Activated CD4-positive, alpha-beta memory T cell treated with anti-CD3 and anti-CD28 coated beads for 36 hours (primary cell): ENCODE measurements at places on chromosomes 16 and 17.

DNA sequence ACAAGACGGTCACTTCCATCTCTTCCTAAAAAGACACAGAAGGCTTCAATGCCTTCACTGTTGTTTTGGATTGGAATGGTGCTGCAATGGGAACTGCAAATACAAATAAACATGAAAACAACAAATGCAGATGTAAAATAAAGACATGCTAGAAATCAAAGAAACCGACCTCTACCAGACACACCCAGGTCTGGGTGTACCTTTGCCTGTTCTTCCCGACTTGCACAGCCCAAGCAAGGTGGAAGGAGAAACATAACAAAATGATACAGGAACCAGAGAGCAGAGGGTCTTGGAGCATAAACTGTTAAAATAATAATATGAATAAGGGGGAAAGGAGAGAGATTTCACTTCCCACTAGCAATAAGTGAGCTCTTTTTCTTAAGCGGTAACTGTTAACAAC is 17.3 kb downstream of the RFFL start:
- DNase-seq, result no peak

- DNase-seq, result no peak
These were observed 126.9 kb downstream of the SPACA3 start for GRCh38 chr17:33118391-33119075.

- no peak for DNase-seq
These were observed 117.7 kb downstream of the HS3ST3A1 start for GRCh38 chr17:13484020-13484419.

DNA sequence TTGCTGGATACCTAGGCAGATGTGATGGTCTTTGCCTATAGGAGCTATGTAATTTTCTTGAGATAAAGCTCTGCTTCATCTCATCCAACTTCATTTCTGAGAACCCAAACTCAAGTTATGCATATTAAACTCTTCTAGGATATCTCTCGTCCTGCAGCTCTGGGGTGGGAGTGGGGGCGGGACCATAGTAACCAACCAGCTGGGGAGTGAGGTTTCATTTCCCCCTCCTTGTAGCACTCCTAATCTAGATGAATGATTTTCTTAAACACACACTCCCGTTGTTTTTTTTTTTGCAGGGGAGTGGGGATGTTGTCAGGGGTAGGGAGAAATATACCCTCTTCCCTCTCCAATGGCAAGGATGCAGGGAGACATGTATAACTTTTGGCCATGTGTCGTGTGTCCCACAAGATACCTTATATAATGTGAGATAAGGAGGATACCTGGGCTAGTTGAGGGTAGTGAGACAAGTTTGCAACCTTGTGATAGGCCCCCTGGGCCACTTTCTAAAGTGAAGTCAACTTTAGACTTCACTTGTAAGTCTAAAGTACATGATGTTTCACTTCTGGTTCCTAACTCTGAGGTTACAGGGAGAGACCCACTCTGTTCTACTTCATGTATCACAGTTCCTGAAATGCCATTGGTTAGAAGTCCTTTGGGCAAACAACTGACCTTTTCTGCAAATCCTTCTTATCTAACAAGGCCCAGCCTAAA is 10.5 kb upstream of the HEATR6 start:
- DNase-seq, result no peak

DNA sequence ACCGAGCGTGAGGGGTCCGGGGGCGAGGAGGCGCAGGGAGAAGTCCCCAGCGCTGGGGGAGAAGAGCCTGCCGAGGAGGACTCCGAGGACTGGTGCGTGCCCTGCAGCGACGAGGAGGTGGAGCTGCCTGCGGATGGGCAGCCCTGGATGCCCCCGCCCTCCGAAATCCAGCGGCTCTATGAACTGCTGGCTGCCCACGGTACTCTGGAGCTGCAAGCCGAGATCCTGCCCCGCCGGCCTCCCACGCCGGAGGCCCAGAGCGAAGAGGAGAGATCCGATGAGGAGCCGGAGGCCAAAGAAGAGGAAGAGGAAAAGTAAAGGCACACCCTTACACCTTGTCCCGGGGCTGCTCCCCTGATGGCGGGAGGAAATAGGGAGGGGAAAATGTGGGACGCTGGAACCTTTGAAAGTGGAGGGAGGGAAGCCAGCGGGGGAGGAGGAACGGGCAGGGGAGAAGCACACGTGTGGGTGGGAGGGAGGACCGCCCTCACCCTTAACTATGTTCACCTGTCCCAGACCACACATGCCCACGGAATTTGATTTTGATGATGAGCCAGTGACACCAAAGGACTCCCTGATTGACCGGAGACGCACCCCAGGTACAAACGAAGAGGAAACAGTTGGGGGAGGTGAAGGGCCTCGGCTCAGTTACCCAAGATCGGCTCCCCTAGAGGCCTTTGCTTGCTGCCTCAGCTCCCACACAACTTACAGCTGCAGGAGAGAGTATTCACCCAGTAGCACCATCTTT is 916 bp downstream of the PAGR1 start:
- peak; percentile 83 for DNase-seq

- peak; percentile 6 for DNase-seq
These were observed 2.0 kb downstream of the CD300LB start for GRCh38 chr17:74529243-74529642.

DNA sequence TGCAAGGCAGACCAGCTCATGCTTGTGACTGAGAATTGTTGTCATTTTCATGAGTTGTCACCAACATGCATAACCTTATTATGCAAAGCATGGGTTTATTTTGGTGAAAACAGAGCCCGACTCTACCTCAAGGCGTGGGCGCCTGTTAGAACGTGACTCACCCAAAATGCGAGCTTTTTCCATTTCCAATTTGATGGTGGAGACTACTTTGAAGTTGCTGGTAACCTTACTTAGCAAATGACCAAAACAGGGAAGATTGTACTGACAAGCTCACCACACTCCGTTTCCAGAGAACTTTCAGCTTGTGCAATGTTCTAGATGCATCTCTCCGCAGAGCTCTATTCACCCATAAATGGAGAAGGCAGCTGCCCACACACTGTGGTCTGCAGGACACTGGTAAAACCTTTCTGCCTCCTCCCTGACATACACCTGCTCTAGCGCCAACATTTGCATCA is 284.5 kb downstream of the MAF start:
- peak; percentile 92 for DNase-seq

DNA sequence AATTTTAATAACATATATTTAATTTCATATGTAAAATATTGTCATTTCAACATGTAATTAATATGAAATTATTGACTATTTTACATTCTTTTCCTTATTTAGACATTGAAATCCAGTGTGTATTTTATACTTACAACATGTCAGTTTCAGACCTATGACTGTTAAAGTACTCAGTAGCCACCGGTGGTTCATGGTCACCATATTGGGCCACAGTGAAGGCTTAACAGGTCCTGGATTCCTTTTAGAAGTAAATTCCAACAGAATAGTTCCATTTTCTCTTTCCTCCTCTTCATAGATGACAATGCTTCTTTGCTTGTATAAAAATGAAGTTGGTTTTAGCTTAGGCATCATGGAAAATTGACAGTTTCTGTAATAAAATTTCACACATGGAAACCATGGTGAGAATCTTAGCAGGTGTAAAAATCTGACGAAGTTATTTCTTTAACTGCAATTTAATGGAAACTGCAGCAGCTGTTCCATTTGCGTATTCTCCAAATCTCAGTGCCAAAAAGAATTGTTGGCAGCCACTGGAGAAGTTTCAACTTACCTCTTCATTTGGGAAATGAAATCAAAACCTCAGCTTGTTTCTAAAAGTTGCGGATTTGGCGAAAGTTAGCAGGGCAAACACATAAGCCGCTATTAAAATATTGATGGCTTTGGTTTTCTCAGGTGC is 231.1 kb downstream of the CDH13 start:
- DNase-seq, result no peak

DNA sequence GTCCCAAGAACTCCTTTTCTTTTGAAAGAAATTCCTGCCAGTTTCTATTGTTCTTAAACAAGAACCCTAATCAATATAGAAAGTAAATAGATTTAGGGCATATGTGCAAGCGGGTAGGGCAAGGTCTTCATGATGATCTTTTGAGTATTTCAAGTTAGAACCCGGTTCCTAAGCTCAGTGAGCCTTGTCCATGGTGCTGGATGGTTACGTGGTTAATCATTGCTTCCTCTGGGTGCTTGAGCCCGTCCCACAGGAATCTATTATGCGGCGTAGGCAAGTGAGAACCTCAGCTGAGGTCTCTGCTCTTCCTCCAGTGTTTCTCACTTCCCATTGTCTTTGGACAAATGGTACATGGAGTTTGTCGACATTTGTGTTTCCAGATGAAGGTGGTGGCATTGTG is 580.8 kb upstream of the EEF2KMT start:
- no peak for DNase-seq

DNA sequence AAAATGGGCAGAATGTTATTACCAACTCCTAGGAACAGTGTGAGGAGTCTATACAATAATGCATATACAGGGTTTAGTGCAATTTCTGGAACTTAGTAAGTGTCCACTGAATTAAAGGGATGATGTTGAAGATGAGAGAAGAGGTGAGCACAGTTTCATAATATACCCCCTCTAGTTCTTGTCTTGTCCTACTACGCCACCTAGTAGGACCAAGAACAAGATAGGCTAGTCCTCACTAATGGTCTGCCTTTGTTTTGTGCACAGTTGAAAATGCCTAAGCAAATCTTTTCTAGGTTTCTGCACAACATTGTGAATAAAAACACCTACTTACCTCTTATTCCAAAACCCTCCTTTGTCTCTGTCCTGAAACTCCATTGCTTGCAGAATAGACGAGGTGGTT is 670.2 kb downstream of the CDH8 start:
- DNase-seq, result no peak

DNA sequence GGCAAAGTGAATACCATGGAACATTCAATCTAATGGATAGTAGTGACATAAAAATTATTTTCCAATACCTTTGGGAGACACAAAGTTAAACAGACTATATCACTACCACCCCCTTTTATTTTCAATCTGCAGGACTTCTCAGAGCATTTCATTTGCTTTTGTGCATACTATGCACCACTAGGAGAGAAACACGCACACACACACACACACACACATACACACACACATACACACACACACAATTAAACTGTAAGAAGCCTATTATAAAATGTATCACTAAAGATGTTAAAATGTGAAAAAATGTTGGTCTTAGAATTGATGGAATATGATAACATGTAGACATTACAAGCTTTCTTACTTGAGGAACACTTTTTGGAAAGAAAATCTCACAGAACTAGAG is 331.4 kb downstream of the CA10 start:
- no peak for DNase-seq

DNA sequence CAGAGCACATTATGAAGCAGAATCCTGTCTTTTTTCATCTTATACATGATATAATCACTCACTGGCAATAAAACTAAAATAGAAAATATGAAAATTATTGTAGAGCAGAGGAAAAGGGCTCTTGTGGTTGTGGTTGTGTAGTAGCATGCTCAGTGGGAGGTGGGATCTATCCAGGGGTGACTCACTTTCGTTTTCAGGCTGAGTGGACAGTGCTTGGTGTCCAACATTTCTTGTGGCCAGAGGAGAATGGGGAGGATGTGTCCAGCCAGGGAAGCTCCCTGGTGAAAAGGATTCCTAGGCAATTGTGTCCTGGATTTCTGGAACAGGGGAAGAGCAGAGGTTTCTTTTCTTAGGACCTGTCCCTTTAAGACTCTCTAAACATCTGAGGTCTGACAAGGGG is 31.9 kb upstream of the CPHXL start:
- DNase-seq, result peak; percentile 16

GRCh38 chr17:75487351-75488070 is 27.8 kb downstream of the CASKIN2 start:
- peak; percentile 57 for DNase-seq

DNA sequence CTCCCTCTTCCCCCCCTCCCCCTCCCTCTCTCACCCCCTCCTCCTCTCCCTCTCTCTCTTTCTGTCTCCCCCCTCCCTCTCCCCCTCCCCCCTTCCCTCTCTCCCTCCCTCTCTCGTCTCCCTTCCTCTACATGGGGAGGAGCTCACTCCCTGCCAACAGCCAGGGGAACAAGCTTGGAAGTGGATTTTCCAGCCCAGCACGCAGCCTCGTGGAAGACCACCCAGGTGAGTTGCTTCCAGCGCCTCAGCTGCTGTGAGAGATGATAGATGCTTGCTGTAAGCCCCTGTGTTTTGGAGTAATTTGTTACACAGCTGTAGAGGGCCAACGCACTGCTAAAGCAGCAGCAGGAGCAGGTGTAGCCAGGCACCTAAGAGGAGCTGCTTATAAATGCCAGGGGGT is 20.8 kb downstream of the ACTG1 start:
- DNase-seq, result no peak

DNA sequence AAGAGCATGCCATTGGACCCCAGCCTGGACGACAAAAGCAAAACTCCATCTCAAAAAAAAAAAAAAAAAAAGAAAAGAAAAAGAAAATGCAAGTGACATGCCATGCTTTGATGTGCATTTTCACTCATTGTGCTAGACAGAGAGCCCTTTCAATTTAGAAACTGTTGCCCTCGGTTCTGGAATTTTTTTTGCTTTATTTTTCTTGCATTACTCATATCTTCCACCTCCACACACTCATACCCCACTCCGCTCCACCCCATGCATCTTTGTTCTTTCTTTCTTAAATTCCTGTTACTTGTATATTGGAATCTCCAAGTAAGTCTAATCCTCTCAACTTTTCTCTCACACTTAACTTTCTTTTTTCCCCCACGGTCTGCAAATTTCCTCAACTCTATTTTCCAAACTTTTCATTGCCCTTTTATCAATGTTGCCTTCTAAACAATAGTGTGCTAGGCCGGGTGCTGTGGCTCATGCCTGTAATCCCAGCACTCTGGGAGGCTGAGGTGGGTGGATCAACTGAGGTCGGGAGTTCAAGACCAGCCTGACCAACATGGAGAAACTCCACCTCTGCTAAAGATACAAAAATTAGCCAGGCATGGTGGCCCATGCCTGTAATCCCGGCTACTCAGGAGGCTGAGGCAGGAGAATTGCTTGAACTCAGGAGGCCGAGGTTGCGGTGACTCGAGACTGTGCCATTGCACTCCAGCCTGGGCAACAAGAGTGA is 16.8 kb upstream of the SUZ12 start:
- DNase-seq, result peak; percentile 43

GRCh38 chr17:79630821-79631639 is 20.2 kb upstream of the RBFOX3 start:
- no peak for DNase-seq

GRCh38 chr17:8693328-8693727 is 51.3 kb downstream of the CCDC42 start:
- DNase-seq, result no peak

- DNase-seq, result peak; percentile 58
These were observed 53.4 kb downstream of the ARSG start for GRCh38 chr17:68344701-68345136.

GRCh38 chr16:11097094-11097786 is 152.9 kb downstream of the CLEC16A start:
- no peak for DNase-seq

DNA sequence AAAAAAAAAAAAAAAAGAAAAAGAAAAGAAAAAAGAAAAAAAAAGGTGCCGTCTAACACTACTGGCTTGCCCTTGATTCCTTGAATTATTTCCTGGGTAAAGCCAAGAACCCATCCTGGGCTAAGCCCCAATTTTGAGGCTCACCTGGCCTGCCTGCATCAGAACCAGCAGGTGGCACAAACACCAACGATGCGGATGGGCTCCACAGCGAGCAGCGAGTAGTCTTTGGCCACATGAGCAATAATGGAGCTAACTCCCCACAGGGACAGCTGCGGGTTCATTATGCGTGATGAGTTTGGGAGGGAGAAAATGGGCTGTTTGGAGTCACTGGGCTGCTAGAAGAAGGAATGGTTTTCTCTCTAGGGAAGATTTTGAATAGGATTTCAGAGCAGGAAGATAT is 91.1 kb downstream of the ASIC2 start:
- DNase-seq, result no peak
